Omental fat pad (tissue), 4 donors: ENCODE measurements at places on chromosomes 13 and 19.

- no peak for DNase-seq
Observed at GRCh38 chr19:36638862-36639510, 27.7 kb downstream of the ZNF461 start.

DNA sequence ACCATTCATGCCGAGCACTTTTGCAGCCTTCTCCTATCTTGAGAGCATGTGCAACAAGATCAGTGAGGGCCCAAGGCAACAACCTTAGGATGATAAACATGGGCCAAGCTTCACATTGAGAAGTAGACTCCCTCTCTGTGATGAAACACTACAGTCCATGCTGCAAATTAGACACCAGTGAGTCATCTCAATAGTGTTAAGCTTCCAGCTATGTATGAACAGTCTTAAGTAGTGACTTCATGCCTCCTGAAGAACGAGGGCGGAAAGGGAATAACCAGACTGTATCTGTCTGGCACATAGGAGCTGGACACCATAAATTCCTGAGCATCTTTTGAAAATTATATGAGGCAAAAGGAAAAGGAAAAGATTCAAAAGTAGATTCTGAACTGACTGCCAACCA, 309.9 kb upstream of the SLITRK1 start:
- DNase-seq = no peak

- peak; percentile 96 for DNase-seq
Observed at GRCh38 chr19:47745010-47745901, at the start of gene NOP53. Gene NOP53 (plus strand): TSS chr19:47745546. CDS start chr19:47745560, 14 bp downstream.

DNA sequence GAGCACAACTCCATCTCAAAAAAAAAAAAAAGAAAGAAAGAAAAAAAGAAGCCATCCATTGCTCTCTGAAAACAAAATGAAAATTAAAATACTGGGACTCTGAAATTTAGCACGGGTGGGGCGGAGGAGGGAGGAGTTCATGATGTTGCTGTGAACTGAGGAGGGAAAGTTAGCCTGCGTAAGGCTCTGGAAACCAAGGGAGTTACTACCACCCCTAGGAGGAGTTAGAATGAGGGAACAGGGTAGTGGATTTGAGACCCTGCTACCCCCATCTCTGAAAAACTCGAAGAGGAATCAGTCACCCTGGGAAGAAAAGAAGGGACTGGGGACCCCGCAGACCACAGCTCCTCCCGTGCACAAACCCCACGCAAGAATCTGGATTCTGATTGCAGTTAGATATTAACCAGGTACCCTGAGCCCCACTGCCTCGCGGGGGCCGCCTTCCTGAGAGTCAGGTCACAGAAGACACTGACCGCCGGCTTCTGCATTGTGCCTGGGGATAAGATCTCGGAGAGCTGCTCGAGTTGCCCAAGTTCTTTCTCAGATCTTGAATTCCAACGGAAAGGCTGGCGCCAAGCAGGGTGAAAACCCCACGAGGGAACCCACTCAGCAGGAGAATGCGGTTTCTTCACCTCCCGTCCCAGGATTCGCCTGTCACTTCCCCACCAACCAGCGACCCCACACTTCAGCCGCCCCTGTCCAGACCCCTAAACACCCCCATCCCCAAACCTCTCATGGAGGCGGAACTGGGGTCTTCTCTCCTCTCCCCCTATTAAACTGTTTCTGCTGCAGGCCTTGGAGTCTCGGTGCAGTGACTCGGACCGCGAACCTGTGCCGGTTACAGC, 870 bp downstream of the ZNF442 start:
- DNase-seq = peak; percentile 23

- peak; percentile 87 for DNase-seq
Observed at GRCh38 chr19:35124098-35125060, 8.8 kb downstream of the FXYD3 start.

DNA sequence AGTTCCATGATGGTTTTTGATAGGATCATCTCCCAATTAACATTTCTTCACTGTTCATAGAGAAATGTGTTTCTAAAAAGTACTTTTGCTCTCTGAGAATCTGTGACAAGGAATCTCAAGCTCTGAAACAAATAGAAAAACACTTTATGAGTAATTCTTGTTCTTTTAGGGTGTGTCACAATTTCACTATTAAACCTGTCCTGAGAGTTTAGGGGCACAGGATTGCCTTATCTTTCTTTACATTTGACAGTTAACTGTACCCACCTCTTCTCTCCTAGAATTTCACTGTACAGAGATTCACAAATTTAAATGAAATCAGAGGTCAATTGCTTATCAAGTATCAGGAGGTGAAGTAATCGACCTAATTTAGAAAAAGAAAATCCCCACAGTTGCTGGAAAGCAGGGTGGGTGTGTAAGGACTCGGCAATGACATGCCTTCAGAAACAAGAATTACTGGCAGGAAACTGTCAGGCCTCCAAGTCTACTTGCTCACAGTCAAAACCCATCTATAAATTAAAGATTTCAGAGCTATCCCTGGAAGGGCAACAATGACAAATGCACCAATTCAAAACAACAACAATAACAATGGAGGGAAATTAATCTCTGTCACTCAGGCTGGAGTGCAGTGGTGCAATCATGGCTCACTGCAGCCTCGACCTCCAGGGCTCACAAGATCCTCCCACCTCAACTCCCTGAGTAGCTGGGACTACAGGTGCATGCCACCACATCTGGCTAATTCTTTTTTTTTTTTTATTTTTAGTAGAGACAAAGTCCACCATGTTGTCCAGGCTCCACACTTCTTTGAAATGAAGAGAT, 250.2 kb downstream of the ABCC4 start:
- no peak for DNase-seq

DNA sequence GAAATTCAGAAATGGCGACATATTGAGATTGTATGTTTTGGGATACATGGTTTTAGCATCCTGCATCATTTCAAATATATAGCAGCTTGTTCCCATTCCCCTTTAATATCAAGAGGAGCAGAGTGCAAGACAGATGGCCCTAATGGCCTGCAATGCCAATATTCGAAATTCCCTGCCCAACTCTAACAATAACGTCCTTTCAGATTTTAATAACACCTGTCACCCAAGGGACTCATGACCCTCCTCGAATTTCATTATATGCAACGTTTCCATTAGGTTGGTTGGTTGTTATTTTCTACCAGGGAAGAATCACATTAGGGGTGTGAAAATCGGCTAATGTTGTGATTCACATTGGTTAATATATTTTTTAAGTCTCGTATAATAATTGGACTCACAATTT, 170.0 kb downstream of the TNFSF13B start:
- DNase-seq = no peak

DNA sequence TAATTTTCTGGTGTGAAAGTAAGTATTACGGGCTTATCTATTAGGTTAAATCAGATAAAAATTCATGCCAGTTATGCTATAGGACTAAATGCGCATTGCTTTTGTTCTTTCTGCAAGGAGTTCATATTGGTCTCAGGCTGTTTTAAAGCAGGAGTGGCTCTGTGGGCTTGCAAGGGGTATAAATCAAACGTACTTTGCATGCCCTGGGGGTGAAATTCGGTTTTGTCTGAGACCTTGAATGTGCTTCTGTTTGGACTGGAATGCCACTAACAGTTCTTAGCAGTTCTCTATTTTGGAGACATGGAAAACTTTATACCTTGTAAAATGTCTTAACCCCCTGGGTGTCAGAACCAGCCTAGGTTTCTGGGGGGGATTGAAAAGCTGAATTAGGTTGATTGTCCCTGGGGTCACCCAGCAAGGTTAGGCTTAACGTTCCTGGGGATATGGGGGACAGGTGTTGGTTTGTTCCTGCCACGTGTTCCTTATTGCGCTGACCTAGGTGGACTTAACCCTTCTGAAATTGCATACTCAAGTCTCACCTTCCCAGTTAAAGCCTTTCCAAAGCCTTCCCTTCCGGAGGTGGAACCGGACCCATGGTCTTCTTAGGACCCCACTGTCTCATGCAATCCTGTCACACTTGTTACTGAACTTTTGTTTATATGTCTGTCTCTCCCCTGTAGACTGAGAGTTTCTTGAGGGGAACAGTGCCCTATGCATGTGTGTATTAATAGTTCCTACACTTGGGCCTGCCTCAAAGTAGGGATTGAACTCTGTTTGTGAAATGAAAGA, 182.2 kb downstream of the LMO7 start:
- no peak for DNase-seq

DNA sequence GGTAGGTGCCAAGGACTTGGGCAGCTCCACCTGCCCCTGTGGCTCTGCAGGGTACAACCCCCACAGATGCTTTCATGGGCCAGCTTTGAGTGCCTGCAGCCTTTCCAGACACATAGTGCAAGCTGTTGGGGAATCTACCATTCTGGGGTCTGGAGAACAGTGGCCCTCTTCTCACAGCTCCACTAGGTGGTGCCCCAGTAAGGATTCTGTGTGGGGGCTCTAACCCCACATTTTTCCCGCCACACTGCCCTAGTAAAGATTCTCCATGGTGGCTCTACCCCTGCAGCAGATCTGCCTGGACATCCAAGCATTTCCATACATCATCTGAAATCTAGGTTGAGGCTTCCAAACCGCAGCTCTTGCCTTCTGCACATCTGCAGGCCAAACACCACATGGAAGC, 149.7 kb upstream of the FNDC3A start:
- no peak for DNase-seq

- DNase-seq = no peak
Observed at GRCh38 chr13:33865945-33866344, 48.0 kb downstream of the RFC3 start.

GRCh38 chr19:47100290-47100689, 13.3 kb downstream of the ZC3H4 start:
- no peak for DNase-seq

- DNase-seq = no peak
Observed at GRCh38 chr13:58437427-58437826, 805.9 kb downstream of the PCDH17 start.

- no peak for DNase-seq
Observed at GRCh38 chr19:46878613-46879375, 18.0 kb downstream of the ARHGAP35 start.

DNA sequence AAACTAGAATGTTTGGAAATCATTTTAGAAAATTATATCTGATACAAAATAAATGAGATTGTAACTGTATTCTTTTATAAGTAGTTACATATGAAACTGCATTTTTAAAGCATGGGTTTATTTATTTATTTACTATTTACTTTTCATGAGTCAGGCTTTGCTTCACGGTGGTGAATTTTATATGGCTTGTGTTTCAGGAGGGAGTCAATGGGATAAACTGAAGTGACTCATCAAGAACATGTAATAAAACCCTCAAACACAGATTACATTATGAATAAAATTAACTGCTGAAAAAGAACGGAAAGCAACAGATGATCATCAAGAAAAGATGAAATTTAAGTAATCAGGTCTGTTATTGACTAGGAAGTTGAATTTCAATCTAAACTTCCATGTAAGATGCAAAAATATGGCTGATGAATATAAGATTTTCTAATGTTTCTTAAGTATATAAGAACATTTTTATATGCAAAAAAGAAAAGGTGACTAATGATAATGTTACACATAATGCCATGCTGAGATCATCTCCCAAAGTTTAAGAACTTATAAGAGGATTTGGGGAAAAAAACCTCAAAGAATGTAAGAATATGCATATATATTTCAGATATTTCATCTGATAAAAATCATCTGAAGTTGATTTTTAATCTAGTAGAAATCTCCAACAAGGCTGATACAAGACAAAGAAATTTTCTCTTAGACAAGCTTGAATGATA, 383.6 kb downstream of the SLITRK1 start:
- no peak for DNase-seq

- no peak for DNase-seq
Observed at GRCh38 chr13:44096901-44097300, 217.2 kb downstream of the LACC1 start.

DNA sequence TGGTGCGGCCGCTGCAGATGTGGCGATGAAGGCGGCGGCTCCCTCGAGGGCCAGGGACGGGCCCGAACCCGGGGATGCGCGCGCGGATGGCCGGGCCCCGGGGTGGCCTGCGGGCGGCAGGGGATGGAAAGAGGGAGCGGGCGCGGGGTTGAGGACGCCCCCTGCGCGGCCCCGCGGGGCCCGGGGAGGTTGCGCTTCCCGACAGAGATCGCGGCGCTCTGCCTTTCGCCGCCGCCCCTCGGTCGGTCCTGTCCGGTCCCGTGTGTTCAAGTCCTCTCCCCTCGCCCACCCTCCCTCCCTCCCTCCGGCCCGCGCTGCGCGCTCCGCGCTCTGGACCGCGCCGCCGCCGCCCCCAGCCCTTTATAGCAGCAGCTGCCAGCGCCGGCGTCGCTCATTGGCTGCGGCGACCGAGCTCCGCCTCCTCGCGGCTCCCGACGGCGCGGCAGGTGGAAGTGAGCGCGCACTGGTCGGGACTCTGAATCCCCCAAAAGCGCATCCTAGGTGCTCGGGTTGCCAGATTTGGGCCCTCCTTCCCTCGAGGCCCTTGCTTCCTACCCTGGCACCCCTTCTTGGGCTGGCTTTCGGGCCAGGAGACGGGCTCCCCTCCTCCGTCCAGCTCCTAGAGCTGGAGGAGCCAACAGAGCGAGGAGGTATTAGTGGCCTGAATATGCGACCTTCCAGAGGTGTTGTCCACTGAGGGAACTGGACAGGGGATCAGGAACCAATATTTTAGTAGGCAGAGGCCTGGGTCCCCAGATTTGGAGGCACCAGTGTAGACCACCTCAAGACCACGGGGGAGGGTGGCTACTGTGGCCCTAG, at the start of gene ELAVL3:
ELAVL3 (minus strand) TSS at position 332 of the 819 bp plus-strand sequence. CDS start 438 bp downstream, outside the sequence.
- DNase-seq = no peak

- no peak for DNase-seq
Observed at GRCh38 chr13:83325125-83325853, 557.0 kb downstream of the SLITRK1 start.

GRCh38 chr19:46611776-46612175, 10.6 kb downstream of the CALM3 start:
- DNase-seq = no peak

DNA sequence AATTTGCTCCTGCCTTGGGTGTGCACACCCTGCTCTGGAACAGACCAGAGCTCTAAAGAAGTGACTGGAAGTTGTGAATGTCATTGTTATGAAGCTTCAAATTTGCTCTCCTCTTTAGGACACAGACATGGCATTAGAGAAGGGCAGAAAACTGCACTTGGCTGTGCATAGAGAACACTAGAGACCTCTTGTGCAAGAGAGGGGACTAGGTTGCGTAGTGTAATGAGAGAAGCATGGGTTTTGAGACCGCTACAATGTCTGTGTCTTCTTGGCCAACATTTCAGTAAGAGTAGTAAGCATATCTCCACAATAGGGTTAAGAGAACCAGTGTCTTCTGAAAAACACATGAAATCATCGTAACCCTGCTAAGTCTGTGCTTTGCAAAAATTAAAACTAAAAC, 423.3 kb downstream of the SPRY2 start:
- no peak for DNase-seq

DNA sequence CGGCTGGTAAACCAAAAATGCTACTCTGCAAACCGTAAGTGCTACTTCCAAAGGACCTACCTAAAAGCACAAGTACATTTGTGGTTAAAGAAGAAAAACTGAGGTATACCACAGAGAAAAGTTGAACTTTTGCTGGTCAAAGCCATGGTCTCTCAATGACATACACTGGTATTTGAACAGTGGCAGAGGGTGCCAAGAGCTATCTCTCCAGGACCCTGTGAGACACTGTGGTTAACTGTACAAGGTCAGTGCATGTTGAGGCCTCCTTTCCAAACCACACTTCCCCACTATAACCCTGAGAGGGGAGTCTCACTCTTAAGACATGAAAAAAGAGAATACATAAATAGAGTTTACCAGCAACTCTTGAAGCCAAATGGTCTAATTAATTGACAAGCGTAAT, 49.5 kb downstream of the COL4A1 start:
- no peak for DNase-seq
